ENCODE measurements at places on chromosomes 4 and X.
A peak's percentile ranks its signal among the peaks of the same experiment; 100 is the strongest.

DNA sequence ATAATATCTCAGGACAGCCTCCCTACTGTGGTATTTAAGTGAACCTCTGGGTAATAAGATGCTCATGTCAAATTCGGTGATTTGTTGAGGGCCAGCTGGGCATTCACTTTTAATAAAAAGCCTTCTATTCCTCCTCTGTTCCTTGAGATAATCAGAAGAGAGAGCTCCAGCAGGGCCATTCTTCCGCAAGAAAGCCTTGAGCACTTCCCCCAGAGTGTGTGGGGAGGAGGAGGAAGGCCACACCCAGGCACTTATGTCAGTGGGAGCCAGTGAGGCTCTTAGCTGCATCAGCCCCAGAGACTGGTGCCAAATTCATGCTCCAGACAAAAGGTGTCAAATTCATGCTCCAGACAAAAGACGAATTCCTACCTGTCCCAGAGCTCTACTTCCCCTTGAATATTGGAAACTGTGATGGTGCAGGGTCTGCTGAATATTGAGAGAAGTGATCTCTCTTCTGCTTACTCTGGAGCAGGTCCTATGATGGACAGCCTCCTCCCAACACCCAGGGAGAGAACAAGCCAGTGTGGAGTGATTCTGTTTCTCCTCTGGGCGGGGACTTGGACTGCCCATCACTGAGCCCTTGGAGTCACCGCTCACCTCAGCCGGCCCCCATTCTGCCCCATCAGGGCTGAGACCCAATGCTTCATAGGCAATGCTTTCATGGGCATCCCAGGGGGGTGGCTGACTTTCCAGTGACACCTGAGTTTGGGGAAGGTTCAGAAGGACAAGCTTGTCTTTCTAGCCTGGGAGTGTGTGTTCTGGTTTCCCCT, 68.1 kb downstream of the FHDC1 start:
- DNase-seq, result no peak

GRCh38 chr4:7722766-7723387, 216.8 kb downstream of the AFAP1 start:
- DNase-seq, result no peak

- no peak for DNase-seq
Measured at GRCh38 chr4:68240620-68241019, 4.9 kb downstream of the TMPRSS11B start.

DNA sequence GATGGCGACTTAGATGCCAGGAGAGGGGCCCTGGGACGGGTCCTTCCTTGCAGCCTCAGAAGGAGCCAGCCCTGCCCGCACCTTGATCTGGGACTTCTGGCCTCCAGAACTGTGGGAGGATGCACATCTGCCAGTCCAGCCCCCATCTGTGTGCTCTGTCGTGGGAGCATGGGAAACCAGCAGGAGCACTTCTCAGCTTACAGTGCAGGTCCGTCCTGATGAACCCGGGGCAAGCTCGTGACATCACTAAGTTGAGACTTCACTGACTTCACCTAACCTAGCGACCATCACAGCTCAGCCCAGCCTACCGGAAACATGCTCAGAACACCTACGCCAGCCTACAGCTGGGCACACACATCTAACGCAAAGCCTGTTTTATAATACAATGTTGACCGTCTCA, 38.1 kb downstream of the ABLIM2 start:
- DNase-seq, result no peak

DNA sequence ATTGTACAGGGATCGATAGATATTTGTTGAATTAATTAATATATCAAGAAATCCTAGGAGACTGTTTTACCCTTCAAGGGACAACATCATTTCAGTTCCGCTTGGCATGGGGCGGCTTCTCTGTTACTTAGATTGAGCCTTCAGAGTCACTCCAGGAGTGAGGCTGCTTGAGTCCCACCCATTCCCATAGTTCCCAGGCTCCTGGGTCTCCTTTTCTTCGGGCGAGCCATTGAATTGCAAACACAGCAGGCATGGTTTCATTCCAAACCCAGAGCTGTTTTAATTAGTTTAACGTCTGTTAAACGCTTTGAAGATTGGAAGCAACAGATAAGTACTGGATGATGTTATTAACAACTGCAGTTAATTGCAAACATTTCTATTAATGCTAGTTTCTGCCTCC, 571 bp upstream of the EDA start:
- no peak for DNase-seq

DNA sequence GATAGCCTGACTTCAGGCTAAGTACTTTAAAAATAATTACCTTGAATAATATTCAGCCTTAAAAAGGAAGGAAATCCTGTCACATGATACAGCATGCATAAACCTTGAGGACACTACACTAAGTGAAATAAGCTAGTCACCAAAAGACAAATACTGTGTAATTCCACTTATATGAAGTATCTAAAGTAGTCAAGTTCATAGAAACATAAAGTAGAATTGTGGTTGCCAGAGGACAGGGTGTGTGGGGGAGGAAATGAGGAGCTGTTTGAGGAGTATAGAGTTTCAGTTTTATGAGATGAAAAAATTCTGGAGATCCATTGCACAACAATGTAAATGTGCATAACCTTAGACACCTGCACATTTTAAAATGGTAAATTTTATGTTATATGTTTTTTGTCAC, 5.6 kb upstream of the STPG2 start:
- DNase-seq, result no peak

DNA sequence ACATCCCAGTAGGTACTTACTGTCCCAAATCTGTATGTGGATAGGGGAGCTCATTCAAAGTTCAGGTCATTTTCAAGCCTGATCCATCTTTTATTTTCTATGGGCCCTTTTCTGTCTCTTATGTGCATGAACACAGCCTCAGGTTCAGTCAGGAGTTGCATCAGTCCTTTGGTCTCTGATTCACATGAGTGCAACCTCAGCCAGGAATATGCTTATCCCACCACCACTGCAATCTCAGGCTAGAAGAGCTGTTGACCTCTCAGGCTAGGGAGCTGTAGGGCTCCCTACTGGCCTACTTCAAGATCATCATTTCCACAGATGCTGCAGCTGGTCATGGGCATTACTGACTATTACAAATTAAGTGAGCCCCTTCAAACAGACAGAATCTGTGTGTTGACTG, 27.2 kb downstream of the AASDH start:
- DNase-seq, result no peak

DNA sequence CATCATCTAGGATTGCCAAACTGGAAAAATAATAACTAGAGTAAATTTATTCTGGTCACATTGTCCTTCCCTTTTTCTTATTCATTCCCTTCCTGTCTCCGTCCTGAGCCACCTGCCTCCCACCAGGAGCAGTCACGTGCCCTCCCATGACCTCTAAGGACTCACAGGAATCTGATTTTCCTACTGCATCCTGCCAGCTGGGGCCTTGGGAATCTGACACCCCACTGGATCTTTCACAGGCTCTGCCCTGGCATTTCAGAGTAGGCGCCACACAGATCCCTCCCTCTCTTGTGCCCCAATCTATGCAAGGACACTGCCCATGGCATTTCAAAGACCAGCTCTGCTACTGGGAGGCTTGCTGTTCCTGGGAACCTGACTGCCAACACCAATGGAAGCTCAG, 520.5 kb downstream of the PPARGC1A start:
- DNase-seq, result no peak

- DNase-seq, result no peak
Measured at GRCh38 chr4:3729882-3730226, 36.3 kb upstream of the ADRA2C start.

DNA sequence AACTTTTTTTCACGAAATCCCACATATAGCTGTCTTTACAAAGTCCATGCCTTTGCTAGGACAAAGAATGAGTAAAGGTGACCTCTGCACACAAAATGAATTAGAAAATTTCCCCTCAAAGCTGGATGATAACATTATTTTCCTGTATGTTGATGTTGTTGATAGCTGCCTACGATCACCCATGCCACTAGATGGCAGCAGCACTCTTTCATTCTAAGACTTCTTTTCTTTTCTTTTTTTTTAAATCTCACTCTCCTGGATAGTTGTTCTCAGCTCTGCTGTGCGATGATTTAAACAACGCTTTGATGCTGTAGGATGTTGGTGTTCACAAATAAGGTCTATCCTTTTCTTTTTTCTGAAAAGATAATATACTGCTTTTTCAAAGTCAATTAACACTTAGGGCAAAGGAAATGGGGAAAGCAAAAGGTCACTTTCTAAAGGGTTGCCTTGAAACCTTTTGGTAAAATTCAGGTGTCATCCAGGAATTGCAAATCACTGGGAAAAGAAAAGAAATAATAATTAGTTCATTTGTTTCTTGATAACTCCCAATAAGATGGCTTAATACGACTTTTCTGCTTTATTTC, 266.8 kb downstream of the C4orf33 start:
- peak; percentile 81 for DNase-seq

GRCh38 chrX:130995439-130995838, 62.7 kb upstream of the ARHGAP36 start:
- no peak for DNase-seq

DNA sequence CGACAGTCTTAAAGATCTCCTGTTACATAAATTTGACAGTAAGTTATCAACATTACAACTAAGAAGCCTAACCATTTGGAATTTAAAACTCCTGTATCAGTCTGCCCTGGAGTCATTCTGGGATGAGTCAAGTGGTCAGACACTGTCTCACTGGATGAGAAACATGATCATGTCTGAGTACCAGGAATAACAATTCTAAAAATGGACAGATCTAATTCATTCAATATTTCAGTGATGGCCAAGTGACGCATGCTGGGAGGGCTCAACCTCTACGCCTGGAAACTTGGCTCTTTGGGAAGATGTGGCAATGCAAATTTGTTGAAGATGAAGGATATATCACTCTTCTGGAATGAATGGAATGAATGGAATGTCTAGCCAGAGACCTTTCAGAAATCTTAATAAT, 1427.2 kb downstream of the STIM2 start:
- no peak for DNase-seq

- DNase-seq, result no peak
Measured at GRCh38 chr4:143313521-143313920, 23.2 kb upstream of the GAB1 start.

GRCh38 chr4:139884438-139884837, 218.8 kb downstream of the MGST2 start:
- DNase-seq, result no peak

DNA sequence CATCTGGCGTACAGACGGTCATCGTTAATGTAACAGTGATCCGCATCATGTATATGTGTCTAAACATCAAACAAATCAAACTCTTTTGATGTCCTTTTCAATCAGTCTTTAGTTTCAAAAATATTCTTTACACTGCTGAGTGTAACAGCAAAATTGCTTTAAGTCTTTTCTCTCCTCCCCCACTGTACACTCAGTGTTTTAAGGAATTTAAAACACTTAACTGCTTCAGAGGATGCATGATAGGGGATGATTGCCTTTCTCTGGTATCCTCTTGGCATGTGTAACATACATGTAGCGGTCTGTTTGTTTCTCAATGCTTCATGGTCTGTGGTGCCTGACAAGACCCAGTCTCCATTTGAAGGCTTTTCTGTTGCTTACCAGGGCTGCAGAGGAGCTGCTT, 41.6 kb downstream of the LIMCH1 start:
- DNase-seq, result no peak

GRCh38 chrX:71533851-71534561, 1.1 kb downstream of the OGT start:
- DNase-seq, result no peak
